ENCODE measurements at places on chromosomes 7 and 10.

DNA sequence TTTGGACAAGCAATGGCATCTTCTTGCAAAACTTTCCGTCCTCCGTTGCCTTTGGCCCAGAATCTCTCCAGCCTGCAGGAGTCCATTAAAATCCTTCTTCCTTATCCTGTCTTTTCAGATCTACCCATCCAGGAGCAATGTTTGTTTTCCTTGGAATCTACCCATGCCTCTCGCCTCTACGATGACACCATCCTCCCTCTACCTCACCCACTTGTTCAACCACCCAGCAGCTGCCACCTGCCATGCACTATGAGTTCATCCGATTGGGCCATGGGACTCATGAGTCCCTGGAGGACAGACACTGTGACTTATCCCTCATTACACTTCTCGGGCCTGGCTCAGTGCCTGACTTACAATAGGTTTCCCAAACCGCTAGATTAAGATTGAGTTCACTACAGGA, 26.8 kb upstream of the MGMT start:
- no peak for DNase-seq

DNA sequence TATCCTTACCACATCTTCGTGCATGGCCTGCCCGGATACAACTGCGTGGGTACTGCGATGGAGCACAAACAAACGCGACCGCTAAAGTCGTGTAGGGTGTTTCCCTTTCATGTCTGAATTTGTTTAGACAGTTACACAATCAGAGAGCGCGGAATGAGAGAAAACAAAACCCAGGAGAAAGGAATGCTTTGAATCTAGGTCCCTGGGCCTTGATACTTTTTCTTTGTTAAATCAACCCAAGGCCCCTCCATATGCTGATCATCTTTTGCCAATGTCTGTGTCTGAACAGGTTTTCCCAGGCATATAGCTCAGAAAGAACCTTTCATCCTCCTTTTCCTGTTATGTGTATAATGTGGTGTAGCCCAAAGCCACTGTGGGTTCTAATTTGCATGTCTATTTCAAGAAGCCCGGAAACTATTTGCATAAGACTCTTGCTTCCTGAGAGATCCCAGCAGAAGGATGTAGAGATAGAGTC, 145.8 kb downstream of the FRMD4A start:
- DNase-seq: no peak

DNA sequence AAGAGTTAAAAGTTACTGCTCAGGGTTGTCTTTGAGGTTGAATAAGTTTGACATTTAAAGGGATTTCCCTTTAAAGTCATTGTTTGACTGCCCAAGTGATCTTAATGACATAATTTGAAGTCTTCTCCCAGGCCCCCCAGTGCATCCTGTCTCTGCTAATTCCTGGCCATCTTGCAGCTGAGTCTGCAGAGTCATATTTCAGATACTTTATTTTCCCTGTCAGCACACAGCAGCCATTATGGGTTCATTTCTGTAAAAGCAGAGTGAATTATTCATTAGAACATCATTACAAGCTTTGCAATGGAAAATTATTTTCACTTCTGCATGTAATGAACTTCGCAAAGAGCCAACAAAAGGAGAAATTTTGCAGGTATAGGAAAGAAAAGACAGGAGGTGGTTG, 536.6 kb downstream of the GALNT17 start:
- no peak for DNase-seq

- DNase-seq: no peak
These were observed 185.6 kb downstream of the ANK3 start for GRCh38 chr10:60203993-60204618.

DNA sequence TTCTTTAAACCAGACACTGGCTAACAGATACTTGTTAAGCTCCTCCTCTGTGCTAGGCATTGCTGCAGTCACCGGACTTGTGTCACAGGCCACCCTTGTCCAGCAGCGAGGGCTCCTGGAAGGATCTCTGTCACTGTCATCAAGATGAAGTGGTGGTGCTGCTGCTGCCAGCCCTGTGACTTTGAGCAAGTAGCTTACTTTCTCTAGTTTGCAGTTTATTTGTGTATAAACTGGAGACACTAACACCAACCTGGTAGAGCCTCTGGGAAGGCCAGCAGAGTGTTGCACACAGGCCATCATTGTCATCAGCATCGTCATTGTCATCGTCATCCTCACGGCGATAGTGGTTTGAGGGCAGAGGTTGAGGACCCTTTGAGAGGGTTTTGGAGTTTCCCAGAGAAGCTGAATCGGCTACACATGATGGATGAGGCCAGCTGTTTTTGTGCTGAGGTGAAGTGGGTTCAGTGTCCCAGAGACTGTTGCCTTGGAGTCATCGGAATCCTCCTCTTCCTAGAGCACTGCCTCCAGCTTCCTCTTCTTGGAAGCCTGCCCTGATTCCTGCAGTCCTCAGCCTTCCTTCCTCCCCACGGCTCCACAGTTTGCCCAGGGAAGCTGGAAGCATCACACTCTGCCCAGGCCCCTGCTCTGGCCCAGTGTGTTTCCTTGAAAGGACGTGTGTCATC, 128.4 kb downstream of the GRK5 start:
- DNase-seq: no peak

DNA sequence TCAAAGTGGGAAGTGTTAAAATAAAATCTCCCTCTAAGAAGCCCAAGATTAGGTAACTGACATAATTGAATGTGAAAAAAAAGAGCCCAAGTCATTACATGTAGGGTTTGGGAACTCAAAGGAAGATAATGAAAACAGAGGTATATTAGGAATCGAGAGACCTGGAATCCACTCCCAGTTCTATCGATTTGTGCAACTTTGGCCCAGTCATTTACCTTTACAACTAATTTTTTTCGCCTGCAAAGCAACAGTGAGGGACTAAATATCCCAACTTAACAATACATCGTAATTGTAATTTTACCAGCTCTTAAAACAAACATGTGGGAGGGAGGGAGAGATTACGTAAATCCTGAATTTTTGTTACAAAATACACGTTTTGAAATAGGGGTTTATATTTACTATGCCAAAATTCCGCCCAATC, 1.4 kb downstream of the MINDY3 start:
- DNase-seq: no peak

- no peak for DNase-seq
These were observed 11.4 kb upstream of the ARHGAP12 start for GRCh38 chr10:31939797-31940708.

DNA sequence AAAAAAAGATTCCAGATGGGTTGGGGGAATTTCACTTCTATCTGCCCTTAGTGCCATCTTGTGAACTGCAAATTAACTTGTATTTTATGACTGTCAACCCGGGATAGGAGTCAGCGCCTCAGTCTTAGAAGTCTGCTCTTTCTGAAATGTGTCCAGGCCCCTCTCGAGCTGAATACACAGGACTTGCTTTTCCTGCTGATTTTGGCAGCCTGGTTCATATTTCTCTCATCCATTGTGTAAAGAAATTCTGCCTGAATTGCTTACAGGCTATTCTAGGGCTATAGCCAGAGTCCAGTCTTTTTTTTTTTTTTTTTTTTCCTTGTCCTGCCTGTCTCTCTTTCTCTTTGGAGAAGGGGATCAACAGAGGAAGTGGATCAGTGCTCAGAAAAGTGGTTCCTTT, 24.6 kb downstream of the GATA3 start:
- DNase-seq: no peak

DNA sequence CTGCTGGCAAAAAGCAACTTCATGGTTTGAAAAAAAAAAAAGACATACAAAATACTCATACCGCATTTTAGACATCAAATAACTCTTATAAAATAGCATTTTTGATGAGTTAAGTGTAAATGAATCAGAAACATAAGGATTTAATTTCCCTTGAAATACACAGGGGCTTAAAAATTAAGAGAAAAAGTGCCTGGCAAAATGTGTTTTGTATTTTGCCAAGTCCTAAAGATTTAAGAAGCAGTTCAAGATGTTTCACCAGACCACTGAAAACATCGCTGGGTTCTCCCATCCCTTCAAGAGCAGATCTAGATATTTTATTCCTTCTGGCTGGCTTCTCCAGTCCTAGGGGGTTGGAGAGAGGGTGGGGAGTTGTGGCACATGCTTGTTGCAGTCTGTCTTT, 396.4 kb downstream of the INHBA start:
- DNase-seq: no peak

- no peak for DNase-seq
These were observed 120.0 kb downstream of the CAMK1D start for GRCh38 chr10:12469345-12469744.

GRCh38 chr10:129912166-129912917, 51.7 kb downstream of the EBF3 start:
- no peak for DNase-seq

GRCh38 chr7:22802426-22802825, 20.2 kb downstream of the TOMM7 start:
- DNase-seq: no peak

DNA sequence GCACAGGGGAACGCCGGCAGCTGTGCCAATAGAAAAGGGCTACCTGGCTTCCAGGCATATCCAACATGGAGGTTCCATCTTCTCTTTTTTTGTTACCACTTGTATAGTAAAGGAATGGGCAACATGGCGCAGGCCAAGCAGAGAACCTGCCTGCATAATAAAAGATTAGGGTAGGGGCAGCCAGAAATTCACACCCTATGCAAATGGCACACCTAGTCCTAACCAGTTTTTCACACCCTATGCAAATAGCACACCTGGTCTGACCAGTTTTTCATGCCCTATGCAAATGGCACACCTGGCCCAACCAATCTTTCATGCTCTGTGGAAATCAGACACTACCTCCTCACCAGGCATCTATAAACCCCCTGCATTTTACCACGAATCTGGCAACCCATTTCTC, 369.5 kb downstream of the IPMK start:
- no peak for DNase-seq

GRCh38 chr10:15227611-15228372, 59.3 kb upstream of the NMT2 start:
- DNase-seq: no peak

- DNase-seq: no peak
These were observed 133.8 kb upstream of the YAE1 start for GRCh38 chr7:39432368-39432767.

DNA sequence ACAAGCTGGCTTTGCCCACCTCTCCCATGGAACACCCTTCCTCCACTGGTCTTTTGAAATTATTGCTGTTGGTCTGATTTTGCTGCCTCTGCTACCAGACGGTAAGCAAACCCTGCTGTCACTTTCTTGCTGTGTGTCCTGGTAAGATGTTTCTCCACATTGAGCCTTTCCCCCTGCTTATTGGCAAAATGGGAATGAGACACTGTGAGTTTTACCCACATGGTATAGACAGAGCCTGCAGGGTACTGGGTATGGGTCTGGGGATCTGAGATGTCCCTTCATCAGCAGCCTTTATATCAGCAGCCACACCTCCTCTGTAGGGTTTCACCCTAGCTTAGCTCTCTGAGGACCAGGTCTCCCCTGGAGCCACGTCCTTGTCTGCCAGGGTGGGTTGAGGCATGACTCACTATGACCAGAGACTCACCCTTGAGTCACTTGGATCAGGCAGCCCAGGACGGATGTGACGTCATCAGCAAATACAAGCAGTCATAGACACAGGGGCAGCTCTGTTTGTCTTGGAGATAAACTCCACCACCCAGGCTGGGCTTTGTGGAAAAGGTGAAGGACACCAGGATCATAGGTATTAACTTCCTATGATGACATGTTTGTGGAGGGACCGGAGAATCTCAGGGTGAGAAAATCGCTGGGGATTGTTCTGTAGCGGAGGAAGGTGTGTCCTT, 17.9 kb upstream of the BAIAP2L1 start:
- no peak for DNase-seq

GRCh38 chr10:122164815-122165483, 106.1 kb upstream of the BTBD16 start:
- DNase-seq: no peak

DNA sequence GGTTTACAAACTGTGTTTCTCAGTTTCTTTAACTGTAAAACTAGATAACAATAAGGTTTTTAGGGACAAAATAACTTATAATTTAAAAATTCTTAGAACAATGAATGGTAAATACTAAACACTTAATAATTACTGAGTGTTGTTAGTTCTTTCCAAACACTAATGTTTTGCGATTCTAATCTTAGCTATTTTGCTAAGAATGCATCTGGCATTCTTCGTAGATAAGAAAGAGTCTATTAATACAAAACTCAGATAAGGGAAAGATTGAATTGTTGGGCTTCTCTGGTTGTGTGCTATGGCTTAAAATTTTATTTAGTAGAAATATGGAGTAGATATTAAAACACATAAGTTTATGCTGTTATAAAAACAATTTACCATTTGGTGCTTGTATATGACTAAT, 45.4 kb downstream of the TMEM229A start:
- no peak for DNase-seq

DNA sequence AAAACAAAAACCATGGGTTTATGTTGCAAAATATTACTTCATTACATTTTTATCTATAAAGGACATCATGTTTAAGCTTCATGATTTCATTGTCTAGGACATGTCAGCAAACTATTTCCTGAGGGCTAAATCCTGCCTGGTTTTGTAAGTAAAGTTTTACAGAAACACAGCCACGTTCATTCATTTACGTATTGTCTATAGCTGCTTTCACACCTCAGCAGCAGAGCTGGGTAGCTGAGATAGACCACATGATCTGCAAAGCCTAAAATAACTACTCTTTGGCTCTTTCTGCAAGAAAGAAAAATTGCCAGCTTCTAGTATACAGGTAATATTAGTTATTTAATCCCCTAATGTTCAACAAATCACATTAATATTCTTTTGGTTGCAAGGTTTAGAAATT, 12.7 kb upstream of the PIP4K2A start:
- DNase-seq: no peak

GRCh38 chr7:8190119-8190895, 71.7 kb downstream of the ICA1 start:
- DNase-seq: peak; percentile 38

- no peak for DNase-seq
These were observed 69.8 kb upstream of the DRGX start for GRCh38 chr10:49465736-49466135.

DNA sequence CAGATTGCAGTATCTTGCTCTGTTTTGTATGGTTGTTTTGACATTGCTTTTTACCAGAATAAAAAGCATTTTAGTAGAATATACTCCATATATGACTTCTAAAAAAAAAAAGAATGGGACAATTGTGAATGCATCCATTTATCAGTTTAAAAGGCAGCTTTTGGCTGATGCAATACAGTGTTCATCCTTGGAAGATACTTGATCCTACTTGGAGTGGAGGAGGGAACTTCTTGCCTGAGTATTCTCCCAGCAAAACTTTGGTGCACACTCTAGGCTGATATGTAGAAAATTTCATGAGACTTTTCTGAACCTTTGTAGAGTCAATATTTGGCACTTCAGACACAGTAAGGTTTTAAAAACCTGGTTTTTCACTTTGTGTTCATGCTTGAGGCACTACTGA, 40.2 kb downstream of the WDR11 start:
- no peak for DNase-seq

DNA sequence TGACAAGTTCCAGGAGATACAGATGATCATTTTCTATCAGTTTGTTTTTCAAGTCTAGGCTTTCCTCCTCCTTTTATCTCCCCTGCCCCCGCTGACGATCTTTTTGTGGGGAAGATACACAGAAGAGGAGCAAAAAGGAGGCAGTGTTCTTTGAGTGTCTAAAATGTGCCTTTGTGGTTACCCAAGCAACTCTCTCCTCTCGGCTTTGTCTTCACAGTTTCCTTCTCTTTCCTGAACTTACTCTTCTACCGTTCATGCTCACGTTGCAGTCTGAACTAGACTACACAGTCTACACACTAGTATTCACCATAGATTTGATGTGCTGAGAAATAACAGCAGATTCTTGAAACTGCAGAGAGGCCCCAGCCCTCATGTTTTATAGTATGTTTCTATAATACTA, 23.6 kb downstream of the CEP41 start:
- no peak for DNase-seq

- no peak for DNase-seq
These were observed 100.1 kb downstream of the KLF6 start for GRCh38 chr10:3684891-3685290.
